Progenitor cell of endocrine pancreas (in vitro differentiated cells): ENCODE measurements at places on chromosomes 13 and 19.
A peak's percentile ranks its signal among the peaks of the same experiment; 100 is the strongest.

GRCh38 chr13:35697186-35697730, 220.8 kb upstream of the MAB21L1 start:
- H3K27ac ChIP-seq = peak overlapping the region; percentile 50
- H3K4me3 ChIP-seq = no peak overlapping the region

- peaks cover 4% of the 10 kb centered on the region for H3K27me3 ChIP-seq
- H3K27ac ChIP-seq = no peak overlapping the region
- DNase-seq = no peak
- no peak overlapping the region for H3K4me3 ChIP-seq
- H3K4me1 ChIP-seq = no peaks in the 10 kb centered on the region
Observed at GRCh38 chr19:16249826-16250404, 52.2 kb downstream of the AP1M1 start.

GRCh38 chr19:18007044-18007916, 690 bp upstream of the ARRDC2 start:
- peaks cover 3% of the 10 kb centered on the region for H3K4me1 ChIP-seq
- peaks cover 2% of the 10 kb centered on the region for H3K36me3 ChIP-seq
- H3K27me3 ChIP-seq = no peaks in the 10 kb centered on the region
- H3K4me3 ChIP-seq = peak overlapping the region; percentile 64

- no peaks in the 10 kb centered on the region for H3K4me1 ChIP-seq
- peaks cover 25% of the 10 kb centered on the region for H3K36me3 ChIP-seq
- DNase-seq = no peak
- no peaks in the 10 kb centered on the region for H3K27me3 ChIP-seq
- no peak overlapping the region for H3K4me3 ChIP-seq
Observed at GRCh38 chr13:30241532-30241931, 65.8 kb downstream of the KATNAL1 start.

DNA sequence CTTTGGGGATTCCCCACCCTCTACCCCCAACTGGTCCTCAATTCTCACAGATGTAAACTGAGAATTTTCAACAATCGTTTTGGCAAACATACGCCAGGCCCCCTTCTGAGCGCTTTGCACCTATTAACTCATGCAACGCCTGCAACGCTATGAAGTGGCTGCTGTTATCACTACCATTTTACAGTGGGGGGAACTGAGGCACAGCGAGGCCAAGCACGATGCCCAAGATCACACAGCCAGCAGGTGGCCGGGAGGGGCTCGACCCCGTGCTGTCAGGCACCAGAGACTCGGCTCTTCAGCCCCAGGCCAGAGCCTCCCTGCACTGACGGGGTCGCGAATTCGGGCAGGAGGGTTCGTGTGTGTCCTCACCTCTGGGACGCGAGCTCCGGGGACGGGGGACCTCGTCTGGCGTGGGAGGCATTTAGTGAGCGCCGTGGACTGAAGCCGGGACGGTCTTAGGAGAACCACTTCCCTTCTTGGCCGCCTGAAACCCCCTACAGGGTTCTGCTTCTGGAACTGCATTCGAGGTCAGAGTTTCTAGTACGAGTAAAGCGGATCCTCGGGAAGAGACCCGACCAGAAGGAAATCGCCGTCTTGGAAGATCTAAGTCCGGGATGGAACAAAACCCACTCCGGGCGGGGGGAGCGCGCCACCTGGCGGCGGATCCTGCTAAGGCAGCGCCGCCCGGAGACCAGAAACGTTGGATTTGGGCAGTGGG, 21.0 kb downstream of the ZNF114 start:
- DNase-seq = peak; percentile 76
- peaks cover 8% of the 10 kb centered on the region for H3K27me3 ChIP-seq
- no peaks in the 10 kb centered on the region for H3K4me1 ChIP-seq
- peak overlapping the region; percentile 67 for H3K4me3 ChIP-seq
- H3K36me3 ChIP-seq = peaks cover 19% of the 10 kb centered on the region
